ENCODE measurements at places on chromosomes 13 and 19.
A peak's percentile ranks its signal among the peaks of the same experiment; 100 is the strongest.

DNA sequence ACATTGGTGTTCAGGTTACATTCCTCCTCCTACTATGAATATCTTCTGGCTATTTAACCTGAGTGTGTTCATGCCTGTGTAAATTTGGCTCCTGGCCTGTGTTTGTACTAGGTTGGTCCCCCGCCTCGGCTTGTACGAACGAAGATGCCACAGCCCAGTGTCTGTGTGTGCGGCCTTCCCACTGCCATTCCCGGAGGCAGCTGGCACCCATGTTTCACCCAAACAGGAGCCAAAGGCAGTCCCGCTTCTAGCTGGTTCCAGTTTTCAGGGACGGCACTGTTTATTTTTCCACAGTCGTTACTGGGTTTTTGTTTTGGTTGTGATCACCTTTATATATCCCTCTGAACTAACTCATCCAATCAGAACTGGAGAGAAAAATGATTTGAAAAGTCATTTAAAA, 102.5 kb upstream of the ZNF536 start:
- DNase-seq = no peak

DNA sequence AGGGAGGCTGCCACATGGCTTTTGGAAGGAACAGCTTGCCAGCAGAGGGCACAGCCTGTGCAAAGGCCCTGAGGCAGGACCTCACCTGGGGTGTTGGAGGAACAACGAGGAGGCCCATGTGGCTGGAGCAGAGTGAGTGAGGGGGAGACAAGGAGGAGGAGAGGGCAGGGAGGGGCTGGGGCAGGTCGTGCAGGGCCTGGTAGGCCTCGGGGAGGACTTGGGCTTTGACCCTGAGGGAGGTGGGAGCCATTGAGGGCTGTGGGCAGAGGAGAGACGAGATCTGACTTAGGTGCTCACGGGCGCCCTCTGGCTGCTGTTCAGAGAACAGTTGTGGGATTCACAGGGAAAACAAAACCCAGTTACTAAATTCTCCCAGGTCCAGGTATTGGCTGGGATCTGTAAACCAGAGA, 25.2 kb downstream of the ZNRF4 start:
- no peak for DNase-seq

- DNase-seq = no peak
These were observed 977 bp downstream of the PCDH20 start for GRCh38 chr13:61414686-61415057.

GRCh38 chr13:90403330-90404082, 944.0 kb upstream of the MIR17HG start:
- no peak for DNase-seq

- DNase-seq = peak; percentile 31
These were observed 2.9 kb upstream of the PTOV1 start for GRCh38 chr19:49847731-49848696.

DNA sequence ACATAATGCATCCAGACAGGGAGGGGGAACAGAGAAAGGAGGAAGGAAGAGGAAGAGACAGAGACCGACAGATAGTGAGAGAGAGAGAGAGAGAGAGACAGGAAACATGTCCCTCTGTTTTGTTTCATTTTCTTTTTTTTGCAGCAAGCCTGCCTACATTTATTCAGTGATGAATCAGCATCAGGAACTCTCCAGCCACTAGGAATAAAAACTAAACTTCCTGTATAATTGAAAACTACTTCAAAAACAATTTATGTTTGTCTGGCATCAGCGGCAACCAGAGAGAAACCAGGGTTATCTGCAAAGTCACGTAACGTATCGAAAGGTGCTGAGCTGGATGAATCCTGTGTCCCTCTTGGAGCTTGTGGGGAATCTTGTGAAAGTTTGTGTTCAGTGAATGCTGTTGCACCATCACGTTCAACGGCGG, 148.6 kb upstream of the SOX21 start:
- no peak for DNase-seq

- peak; percentile 20 for DNase-seq
These were observed 10.7 kb downstream of the ELF1 start for GRCh38 chr13:41008349-41008980.

DNA sequence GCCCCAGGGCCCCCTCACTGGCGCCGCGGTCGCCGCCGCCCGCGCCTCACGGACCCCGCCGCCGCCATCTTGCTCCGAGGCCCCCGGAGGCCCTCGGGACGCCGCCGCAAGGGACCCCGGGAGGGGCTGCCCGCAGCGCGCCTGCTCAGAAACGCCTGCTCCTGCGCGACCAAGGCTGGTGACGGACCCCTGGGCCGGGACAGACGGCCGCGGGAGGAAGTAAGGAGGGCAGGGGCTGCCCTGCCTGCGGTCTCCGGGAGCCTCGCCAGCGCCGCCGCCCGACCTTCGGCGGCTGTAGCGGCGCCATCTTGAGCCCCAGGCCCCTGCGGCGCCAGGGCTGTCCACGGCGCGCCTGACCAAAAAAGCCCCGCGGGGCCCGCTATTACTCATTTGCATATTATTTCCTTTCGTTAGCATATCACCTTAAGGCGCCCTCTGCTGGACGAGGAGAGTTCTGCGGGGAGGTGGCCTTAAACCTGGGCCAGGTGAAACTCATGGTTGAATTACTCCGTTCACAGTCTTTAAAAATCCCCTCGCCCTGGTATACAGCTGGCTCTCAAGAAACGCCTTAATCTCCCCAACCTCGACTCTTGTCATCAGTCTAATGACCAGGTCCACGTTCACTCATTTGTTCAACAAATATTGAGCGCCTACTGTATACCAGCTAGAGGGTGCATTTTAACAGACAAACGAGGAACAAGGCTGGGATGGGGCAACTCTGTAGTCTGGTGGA, at the start of gene REXO1:
Gene REXO1, minus strand, starts transcription at position 85 of the 733 bp plus-strand sequence. CDS start 125 bp downstream, outside the sequence.
- DNase-seq = peak; percentile 87

DNA sequence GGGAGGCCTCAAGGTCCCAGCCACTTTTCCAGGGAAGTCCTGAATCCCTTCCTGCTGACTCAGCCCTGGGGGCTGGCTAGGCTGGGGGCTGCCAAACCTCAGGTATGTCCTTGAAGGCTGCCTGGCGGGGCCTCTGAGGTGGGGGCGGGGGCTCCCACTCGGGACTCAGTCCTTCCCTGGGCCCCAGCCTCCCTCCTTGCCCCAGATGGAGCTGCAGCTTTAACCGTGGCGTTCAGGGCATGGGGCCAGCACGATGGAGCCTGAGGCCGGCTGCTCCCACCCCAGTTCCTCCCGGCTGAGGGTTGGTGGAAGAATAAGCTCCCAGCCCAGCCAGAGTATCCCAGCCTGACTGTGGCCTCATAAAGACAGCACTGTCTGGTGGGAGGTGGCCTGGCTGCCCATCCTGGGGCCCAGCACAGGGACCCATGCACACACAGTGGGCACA, 12.4 kb downstream of the CILP2 start:
- peak; percentile 74 for DNase-seq

DNA sequence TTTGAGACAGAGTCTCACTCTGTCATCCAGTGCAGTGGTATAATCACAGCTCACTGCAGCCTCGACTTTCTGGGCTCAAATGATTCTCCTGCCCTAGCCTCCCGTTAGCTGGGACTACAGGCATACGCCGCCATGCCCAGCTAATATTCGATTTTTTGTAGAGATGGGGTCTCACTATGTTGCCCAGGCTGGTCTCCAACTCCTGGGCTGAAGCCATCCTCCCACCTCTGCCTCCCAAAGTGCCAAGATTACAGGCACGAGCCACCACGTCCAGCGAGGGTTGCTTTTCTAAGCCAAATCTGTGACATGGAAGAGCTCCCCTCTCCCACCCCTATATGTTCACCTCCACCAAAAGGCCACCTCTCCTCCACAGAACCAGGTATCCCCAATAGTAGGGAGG, 10.9 kb upstream of the ATF5 start:
- no peak for DNase-seq

DNA sequence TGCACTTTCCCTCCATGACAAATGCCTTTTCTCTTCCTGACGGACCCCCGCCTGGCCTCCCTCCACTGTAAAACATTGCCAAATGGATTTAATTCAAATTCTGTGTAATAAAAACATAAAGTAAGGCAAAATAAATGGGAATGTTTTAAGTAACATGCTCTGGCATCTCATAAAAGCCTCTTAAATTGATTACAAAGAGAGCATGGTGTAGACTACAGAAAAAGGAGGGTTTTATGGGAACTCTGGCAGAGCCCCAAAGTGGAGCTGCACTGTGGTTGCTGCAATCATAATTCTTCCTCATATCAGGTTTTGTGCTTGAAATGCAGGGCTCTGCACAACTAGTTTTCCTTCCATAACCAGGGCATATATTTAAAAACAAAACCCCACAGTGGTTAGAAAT, 44.3 kb upstream of the SIAH3 start:
- DNase-seq = no peak

GRCh38 chr19:28171983-28172382, 1041.0 kb downstream of the UQCRFS1 start:
- DNase-seq = no peak

DNA sequence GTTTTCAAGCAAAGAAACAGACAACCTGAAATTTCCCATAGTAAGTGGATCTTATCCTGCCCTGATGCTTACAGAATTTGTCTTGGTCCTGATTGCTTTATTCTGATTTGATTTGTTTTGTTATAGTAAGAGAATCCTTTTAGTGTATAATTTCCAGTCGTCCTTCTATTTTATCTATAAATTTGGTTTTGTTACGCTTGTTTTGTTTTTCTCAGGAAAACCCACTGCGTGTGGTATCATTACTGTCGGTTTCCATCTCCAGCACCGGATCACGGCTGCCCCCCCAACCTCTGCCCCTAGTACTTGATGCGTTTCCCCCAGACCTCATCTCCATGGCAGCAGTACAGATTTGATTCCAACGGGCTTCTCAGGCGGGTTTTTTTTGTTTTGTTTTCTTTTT, 58.0 kb upstream of the PDCD5 start:
- DNase-seq = no peak

DNA sequence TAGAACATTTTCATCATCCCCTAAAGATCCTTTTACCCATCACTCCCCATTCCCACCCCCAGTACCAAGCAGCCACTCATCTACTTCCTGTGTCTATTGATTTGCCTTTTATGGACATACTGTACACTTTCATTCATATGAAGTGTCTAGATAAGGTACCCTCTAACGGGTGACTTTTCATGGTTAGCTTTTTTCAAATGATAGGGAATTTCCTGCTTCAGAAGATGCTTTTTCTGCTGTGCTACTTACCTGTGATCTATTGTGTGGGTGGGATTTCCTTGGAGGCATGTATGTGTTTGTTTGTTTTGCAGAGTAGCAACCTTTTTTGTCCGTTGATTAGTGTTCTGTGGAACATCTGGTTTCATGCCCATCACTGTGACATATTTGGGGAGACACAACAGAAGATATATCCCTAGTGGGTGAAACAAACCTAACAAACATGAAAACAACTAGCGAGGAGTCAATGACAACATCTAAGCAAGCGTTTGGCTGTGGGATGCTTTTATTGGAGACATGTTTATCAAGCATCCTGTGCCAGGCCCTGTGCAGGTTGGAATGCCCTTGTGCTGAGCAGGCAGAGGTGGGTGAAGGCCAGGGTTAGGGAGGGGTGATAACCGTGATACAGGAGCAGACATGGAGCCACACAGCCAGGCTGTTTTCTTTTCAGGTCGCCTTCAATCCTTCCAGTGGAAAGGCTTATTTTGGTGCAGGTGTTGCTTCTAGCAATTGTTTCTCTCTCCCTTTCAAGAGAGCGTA, 17.6 kb downstream of the SPINT2 start:
- no peak for DNase-seq

DNA sequence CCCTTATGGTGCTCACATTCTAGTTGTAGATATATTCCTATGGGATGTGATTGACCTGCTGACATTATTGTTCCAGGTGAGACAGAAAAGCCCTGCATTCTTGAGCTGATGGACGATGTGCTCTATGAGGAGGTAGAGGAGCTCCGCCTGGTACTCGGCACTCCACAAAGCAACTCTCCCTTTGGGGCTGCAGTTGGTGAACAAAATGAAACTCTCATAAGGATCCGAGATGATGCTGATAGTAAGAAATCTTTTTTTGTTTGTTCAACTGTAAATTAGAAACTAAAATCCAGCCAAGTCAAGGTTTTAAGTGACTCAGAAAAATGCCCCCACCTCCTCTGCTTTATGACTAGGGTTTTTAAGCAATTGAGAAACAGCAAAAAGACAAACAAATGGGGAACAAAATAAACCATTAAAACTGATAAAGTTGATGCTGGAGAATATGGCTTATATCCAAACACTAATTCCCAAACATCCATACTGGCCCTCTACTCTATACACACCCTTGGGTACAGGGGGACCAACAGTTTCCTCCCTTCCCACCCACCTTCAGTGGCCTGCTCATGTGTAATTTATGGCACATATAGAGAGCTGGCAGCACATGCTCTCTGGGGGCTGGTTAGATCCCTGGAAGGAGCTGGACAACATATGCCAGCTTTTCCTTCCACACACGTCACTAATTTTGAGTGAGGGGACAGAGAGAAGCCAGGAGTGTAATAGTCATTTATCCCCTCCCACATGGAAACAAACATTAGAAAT, 139.6 kb downstream of the STOML3 start:
- no peak for DNase-seq

GRCh38 chr19:45271735-45272108, 20.7 kb downstream of the MARK4 start:
- DNase-seq = no peak

DNA sequence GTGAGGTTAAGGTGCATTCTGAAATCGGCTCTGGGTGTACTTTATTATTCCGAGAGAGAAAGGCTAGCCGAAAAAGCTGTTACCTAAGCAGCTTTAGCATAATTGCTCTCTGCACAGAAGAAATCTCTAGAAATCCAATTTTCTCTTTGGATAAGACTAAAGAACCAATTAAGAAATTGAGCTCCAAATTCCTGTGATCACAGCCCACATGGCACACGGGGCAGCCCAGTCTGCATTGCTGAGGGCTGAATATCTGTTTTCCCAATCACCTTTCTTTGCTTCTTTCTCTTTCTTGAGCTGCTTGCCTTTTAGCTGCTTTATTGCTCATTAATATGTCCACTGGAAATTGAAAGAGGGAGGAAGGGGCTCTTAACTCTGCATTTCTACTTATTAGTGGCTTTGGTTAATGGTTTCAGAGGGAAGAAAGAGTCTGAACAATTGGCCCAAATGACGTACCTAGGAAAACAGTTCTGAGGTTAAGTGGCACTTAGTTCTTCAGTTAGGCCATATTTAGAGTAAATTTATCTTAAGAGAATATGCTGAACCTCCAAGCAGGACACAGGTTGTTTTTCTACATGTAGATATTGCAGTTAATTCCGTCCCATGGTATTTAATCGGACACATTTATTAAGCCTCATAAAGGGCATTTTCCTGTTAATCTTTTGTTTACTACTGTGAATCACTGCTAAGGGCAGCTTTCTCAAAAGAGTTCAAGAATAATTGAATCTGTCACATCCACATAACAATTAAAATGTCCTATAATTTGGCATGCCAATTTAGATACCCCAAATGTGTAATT, 265.7 kb downstream of the ABCC4 start:
- no peak for DNase-seq

GRCh38 chr19:49201042-49201441, 43.5 kb downstream of the TRPM4 start:
- DNase-seq = no peak

GRCh38 chr13:49308921-49309408, 61.2 kb downstream of the CDADC1 start:
- DNase-seq = no peak

GRCh38 chr13:31036731-31037695, 104.6 kb downstream of the TEX26 start:
- DNase-seq = no peak

GRCh38 chr13:77896536-77896935, 22.1 kb downstream of the EDNRB start:
- no peak for DNase-seq

- DNase-seq = no peak
These were observed 4.9 kb downstream of the SIAH3 start for GRCh38 chr13:45846681-45847080.
